Activated T-cell treated with anti-CD3 and anti-CD28 coated beads, Interleukin-2, amount 50 U/mL, for 72 hours (primary cell): ENCODE measurements at places on chromosomes 1 and 21.

GRCh38 chr1:31414980-31415370 is 2.0 kb downstream of the SERINC2 start:
- DNase-seq, result no peak

DNA sequence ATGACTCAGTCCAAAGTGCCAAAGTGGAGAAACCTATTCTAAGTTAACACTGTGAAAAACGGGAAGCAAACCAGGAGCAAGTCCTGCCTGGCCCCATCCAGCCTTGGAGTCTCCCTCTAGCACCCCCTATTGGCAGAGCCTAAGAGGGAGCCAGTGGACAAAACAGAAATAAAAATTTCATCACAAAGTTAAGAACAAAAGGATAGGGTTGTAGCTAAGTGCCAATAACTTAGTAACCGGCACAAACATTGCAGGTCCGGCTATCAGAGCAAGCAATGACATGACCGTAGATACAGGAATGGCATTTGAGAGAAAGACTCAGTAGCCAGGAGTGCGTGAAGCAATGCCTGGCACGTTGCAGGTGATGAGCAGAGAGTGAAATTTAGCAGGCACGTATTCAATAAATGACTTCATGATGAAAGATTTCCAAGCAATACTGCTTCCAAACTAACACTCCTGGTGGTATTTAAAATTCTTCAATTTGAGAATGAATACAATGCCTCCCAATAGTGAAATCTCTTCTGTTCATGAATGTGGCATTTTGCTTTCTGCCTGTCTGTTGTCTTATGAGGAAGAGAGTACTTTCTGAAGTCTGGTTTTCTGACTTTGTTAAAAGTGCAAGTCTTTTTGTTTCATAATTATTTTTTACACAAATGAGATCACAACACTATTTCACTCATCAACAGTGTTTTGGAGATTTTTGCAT is 391.0 kb downstream of the OMA1 start:
- no peak for DNase-seq

- DNase-seq, result no peak
Measured at GRCh38 chr1:71422221-71422620, 341.4 kb upstream of the ZRANB2 start.

GRCh38 chr1:234628089-234628488 is 18.1 kb upstream of the IRF2BP2 start:
- no peak for DNase-seq

- DNase-seq, result peak; percentile 45
Measured at GRCh38 chr21:34630536-34631143, 15.7 kb upstream of the RCAN1 start.

DNA sequence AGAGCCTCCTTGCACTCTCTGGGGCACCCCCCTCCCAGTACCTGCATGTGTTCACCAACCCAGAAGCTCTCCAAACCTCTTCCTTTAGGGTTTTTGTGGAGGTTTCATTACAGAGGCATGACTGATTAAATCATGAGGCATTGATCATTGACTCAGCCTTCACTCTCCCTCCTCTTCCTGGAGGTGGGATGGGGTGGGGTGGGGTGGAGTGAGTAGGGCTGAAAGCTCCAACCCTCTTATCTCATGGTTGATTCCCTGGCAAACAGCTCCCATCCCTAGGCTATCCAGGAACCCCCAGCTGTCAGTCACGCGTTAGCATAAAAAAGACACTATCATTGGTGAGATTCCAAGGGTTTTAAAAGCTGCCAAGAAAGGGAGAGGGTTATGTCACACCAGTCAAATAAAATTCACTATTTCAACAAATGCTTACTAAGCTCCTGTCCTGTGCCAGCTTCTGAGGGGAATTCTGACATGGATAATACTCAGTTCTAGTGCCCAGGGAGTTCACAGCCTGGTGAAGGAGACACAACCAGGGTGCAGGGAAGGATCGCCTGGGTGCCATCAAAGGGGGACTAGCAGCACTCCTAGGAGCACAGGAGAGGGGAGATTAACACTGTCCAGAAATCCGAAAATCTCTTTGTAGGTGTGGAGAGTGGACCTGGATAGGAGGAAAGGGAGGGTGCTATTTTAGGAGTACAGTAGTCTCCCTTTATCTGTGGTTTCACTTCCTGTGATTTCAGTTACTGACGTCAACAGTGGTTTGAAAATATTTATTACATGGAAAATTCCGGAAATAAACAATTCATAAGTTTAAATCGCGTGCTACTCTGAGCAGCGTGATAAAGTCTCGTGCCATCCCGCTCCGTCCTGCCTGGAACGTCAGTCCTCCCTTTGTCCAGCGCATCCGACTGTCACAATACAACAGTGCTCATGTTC is 6.8 kb upstream of the IL24 start:
- DNase-seq, result peak; percentile 28
